Activated CD8-positive, alpha-beta memory T cell treated with anti-CD3 and anti-CD28 coated beads for 36 hours (primary cell): ENCODE measurements at places on chromosomes 1 and 21. TPM values are rescaled to one million over a fixed set of nuclear protein-coding genes. Genes with fewer than 3 reads are reported as not detected.

CELA2B gene
- total RNA-seq: not detected

POU2F1 gene
- 14.0 TPM for total RNA-seq

SLC45A3 gene
- 0.57 TPM for total RNA-seq

CALML6 gene
- total RNA-seq: 0.78 TPM

ANGPTL1 gene
- total RNA-seq: not detected

ARID4B gene
- 34.2 TPM for total RNA-seq

FCER1G gene
- total RNA-seq: 1.1 TPM

KCNE2 gene
- total RNA-seq: not detected

HLX gene
- total RNA-seq: not detected

PIP5K1A gene
- 74.7 TPM for total RNA-seq

LMX1A gene
- total RNA-seq: not detected

LCE2A gene
- total RNA-seq: not detected
